Stimulated activated CD8-positive, alpha-beta memory T cell treated with anti-CD3 and anti-CD28 coated beads, Interleukin-12 subunit alpha, Interleukin-12 subunit beta, amount 100 ng/mL, for 4 hours (primary cell): ENCODE measurements at places on chromosomes 4 and X.

DNA sequence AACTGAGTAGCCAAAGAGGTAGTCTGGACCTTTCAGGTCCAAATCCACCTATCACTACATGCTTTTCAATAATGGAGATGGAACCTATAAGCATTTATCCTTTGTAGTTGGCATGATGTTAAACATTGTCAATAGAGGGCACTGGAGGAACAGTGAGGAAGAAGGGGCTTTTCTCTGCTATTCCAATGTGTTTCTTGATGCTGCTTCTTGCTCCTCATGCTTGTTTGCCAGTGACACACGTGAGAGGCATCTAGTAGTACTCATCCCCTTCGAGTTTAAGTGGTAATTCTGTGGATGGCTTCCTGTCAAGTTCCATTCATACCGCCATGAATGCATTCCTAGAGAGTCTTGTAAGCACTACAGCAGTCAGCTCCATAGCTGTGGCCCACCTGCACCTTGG lies 84.0 kb downstream of the NAA11 start:
- no peak for DNase-seq

- no peak for DNase-seq
Measured at GRCh38 chr4:73811841-73812240, 24.6 kb upstream of the CXCL6 start.

GRCh38 chr4:181613200-181613599 lies 630.0 kb upstream of the TENM3 start:
- DNase-seq: no peak

- DNase-seq: no peak
Measured at GRCh38 chr4:3786196-3786869, 20.1 kb downstream of the ADRA2C start.

DNA sequence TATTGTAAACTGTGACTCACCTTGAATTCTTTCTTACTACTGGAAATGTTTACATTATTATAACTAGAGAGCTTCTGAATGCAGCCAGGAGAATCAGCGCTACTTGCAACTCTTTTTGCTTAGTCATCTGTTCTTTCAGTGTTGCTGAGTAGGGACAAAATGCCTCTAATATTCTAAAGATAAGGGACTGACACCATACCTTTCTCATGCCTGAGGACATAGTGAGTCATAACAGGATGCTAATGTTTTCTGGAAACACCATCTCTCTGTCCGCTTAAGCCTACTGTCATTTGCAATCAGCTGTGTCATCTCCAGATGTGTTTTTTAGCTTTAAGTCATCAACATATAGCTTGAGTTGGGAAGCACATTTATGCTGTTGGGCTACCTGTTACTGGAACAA lies 108.3 kb downstream of the QRFPR start:
- DNase-seq: no peak

GRCh38 chr4:130820448-130820847 lies 1724.5 kb downstream of the C4orf33 start:
- no peak for DNase-seq

DNA sequence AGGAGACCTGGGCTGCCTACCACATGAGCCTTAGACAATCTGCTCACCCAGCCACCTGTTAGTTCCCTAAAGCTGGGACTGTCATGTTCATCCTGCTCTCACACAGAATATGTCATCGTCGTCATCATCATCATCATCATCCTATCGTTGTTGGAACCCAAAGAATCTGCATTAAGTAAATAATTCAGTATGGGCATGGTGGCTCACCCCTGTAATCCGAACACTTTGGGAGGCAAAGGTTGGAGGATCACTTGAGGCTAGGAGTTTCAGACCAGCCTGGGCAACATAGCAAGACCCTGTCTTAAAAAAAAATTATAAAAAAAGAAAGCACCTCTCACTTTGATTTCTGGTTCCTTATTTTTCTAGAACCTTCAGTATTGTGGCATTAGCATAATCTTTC lies 6.4 kb downstream of the ENOPH1 start:
- no peak for DNase-seq

DNA sequence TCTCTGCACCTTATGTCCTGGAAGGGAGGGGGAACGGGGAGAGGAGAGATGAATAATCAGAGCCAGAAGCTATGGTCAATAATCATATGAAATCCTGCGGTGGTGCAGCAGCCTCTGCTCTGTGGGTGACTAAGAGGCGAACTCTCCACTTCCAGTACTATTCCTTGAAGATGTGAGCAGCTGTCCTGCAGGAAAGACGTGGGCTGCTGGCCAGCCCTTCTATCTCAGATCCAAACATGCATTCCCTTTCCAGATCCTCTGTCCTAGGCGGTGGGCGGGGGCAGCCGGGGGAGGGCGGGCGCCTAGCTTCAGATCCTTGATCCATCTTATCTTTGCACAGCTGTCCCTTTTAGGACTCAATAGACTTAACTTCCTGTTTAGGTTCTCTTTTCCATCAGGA lies 34.5 kb downstream of the SPINK2 start:
- no peak for DNase-seq

DNA sequence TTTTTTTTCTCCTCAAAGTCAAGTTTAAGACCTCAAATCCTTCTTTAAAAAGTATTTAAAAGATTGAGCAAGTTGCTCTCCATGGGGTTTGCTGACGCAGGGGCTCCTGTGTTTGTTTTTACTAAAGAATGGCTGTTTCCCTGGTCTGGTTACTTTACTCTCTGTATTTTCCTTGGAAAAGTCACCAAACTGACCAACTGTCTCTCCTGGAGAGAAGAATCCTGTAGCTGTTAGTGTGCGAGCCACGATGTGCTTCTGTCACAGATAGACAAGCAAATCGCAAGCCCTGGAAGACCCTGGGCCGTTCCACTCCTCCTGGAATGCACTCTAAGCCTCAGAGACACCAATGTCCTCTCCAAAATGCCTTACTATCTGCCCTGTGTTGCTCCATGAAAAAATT lies 212.1 kb downstream of the CHIC2 start:
- no peak for DNase-seq

DNA sequence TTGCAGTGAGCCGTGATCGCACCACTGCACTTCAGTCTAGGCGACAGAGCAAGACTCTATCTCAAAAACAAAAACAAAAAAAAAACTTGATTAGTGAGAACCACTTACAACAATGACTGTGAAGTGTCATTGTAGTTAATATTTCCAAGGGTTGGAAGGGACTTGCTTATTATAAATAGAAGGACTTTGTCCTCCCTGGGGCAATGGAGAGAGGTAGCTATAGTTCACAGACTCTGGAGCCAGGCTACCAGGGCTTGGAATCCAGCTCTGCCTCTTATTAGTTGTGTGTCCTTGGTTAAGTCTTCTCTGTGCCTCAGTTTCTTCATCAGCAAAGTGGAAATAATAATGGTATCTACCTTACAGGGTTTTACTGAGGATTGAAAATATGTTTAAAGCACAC lies 51.6 kb downstream of the TMEM150C start:
- no peak for DNase-seq

- DNase-seq: no peak
Measured at GRCh38 chrX:104370089-104370488, 115.4 kb upstream of the ESX1 start.

GRCh38 chrX:137427426-137427778 lies 138.5 kb upstream of the ZIC3 start:
- DNase-seq: no peak

DNA sequence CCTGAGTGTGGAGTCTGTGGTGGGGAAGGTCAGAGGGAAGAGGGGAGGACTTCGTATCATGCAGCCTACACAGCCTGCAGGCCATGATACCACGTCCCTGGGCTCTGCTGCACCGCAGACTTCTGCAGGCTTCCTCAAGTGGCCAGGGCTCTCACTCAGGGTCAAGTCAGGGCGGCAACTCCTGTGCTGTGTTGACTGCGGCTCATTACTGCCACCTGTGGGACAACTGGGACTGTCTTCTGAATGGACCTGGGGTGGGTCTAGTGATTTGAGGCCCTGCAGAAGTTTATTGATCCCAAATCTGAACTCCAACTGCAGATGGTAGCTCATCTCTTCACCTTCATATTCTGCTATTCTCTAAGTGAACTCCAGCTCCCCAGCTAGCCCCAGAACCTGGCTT lies 167.1 kb downstream of the NSUN7 start:
- no peak for DNase-seq

- DNase-seq: no peak
Measured at GRCh38 chr4:96342196-96342595, 502.3 kb downstream of the PDHA2 start.

GRCh38 chr4:82415922-82416365 lies 14.3 kb downstream of the HNRNPDL start:
- no peak for DNase-seq

GRCh38 chr4:57233386-57233785 lies 123.2 kb upstream of the IGFBP7 start:
- DNase-seq: no peak

DNA sequence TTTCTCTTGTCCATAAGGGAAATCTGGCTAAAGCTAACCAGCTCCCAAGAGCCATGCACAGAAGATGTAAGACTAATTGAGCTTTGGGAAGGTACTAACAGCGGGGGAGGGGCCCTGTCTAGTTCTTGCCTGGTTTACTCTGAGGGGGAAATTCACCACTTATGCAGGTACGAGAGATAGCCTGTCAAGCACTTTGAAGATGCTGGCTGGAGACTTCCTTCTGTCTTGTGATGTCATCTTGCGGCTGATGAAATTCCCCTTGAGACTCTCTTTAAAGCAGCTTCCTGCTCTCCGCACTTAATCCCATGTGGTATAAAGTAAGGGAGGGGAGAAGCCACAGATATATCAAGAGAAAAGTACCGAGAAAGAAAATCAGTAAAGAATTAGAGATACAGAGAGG lies 345.3 kb downstream of the MAPK10 start:
- no peak for DNase-seq

DNA sequence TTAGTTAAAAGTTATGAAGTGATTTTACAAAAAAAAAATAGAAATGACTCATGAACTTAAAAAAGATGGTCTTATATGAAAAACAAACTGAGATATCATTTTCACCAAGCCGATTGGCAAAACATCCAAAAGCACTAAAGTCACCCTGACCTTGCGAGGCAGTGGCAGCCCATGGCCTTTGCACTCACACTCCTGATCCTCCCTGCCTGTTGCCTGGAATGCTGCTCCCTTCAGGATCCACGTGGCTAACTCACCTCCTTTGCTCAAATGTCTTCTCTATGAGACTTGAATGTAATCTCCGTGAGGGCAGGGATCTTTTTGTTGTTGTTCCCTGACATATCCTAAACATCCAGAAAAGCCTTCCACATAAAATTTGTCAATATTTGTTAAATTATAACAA lies 106.4 kb downstream of the RAPGEF2 start:
- no peak for DNase-seq
